Bronchial epithelial cell (primary cell): ENCODE measurements at places on chromosomes 2 and 18. TPM values are rescaled to one million over a fixed set of nuclear protein-coding genes. Genes with fewer than 3 reads are reported as not detected.
A peak's percentile ranks its signal among the peaks of the same experiment; 100 is the strongest.

The CCDC141 gene
- total RNA-seq = not detected in 2 replicates

DNA sequence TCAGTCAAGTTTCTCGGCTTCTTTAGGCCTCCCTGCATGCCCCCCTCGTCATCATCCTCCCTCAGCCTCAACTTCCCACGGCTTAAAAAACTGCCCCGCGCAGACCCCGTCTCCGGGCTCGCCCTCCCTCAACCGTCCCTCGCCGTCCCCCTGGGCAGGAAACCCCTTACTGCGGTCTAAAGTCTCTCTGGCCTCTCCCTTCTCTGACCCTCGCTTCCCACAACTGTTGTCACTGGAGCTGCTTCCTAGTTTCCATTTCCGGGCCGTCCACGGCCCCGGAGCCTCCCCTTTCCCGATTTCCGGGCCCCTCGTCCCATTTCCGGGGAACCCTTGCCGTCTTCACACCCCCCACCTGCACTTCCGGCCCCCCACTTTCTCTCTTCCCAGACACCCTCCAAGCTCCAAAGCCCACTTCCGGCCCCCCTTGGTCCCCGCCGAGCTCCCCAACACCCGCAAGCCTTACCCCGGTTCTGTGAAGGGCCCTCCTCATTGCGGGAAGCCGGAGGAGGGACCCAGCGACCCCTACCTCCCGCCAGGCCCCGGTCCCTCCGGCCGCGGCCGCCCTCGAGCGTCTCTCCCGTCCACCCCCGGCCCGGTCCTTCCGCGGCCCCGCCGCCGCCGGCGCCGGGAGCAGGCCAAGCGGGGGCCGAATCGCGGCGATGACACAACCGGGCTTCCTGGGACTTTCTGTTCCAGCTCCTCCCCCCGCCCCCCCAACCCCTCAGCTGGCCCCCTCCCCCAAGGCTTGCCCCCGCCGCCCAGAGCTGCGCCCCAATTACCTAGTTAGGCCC lies 513 bp downstream of the TRIP12 start:
- peak; percentile 37 for DNase-seq

GRCh38 chr18:60022671-60023276 lies 123.0 kb downstream of the PMAIP1 start:
- no peak for DNase-seq

- DNase-seq = no peak
These were observed 84.2 kb upstream of the LAPTM4A start for GRCh38 chr2:20135631-20136050.

The TTC32 gene
- total RNA-seq = 4.2 and 7.7 TPM in 2 replicates

DNA sequence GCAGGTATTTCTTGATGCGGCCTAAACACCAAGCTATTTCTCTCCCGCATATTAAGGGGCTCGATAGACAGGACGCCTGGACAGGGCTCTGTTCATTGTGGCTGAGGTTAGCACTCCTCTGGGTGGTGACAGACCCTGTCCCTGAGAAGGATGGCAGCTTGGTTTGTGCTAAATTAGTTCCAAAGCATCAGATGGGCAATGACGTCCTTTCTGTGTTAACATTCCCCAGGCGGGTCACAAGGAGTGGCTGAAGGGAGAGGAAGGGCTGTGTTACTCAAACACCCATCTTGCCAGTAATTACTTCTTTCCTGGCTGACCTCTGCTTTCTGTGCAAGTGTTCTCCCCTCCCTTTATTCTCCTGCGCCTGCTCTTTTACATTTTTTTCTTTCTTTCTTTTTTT lies 75.0 kb downstream of the TMEM247 start:
- DNase-seq = no peak

DNA sequence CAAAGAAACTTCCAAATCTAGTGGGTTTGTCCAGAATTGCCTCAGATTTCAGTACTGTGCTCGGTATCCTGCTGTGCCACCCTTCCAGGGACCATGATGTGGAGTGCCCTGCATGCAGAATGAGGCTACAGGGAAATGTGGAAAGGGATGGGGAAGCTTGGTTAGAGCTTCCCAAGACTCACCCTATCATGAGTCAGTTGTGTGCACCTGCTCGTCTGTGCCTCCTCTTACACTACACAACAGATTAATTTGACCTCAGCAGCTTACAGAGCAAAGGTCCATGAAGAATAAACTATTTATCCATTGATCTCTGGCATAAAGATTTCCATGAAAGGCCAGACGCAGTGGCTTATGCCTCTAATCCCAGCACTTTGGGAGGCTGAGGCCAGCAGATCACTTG lies 21.3 kb upstream of the NCK2 start:
- DNase-seq = no peak

The TEKT4 gene
- not detected in 2 replicates for total RNA-seq

The ZNF385B gene
- total RNA-seq = not detected in 2 replicates
